ENCODE measurements at places on chromosomes 1 and 21.

GRCh38 chr1:67648582-67649326 is 36.2 kb upstream of the GADD45A start:
- no peak for DNase-seq

DNA sequence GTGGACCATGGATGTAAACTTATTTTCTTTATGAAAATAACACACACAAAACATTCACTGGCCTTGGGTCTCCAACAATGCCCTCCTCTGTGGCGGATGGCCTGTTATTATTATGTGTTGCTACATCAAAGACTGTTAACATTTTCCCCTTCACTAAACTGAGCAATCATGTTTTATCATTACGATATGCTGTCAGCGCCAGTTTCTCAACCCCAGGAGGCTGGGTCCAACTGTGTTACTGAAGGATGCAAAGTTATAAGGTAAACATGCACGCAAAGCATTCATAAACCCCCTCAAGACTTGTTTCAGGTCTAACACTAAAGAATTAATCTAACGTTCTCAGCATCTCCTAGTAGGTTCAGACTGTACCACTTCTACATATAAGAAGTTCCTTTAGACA is 6.0 kb upstream of the DUSP10 start:
- no peak for DNase-seq

- DNase-seq = no peak
Observed at GRCh38 chr1:53755874-53756273, 16.9 kb upstream of the GLIS1 start.

GRCh38 chr1:2194319-2194897 is at the start of gene FAAP20:
TSS of gene FAAP20 (minus strand) at chr1:2194772. CDS start at chr1:2194749, 23 bp downstream.
- DNase-seq = peak; percentile 85

DNA sequence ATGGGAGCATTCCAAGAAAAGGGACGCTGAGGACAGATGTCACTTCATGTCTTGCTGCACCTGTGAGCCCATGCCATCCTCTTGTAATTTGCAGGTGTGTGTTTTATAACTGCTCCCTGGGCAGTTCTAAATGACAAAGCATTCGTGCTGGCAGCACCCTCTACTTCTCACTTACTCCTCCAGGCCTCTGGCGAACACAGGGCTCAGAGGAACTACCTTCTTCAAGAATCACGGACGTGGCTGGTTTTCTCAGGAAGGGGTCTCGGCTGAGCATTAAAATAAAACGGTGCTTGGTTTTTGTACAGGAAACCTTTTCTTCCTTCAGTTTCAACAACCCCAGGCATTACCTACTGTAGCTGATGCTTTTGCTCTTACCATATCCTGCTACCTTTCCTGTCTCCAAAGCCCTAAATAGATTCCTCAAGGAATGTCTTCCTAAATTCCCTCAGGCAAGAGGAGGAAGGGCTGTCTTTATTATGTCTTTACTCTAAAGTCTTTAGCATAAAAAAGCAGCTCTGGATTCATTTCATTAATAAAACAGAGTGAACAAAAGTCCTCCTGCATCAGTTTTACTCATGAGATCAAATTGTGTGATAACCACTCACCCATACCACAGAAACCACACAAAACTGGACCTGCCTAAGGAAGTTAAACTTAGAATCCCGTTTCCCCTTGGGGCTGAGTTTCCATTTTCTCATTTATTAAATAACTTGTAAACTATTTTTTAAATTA is 79.0 kb upstream of the MAP10 start:
- DNase-seq = no peak

DNA sequence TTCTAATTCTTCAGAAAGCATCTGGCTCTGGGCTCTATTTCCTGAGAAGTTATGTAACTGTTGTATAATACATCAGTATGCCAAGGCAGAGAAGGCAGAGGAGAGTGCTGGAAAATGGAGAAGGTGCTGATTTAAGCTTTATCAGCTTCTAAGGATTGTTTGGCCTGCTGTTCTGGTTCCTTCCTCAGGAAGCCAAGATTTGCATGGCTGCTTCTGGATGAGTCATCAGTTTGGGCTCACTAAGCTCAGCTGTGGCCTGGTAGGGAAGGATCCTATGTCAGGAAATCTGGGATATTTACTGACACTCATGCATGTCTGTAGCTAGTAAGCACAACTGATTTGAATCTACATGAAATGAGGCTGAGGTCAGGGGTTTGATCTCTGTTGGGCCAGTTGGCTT is 73.2 kb upstream of the ADGRL4 start:
- no peak for DNase-seq

DNA sequence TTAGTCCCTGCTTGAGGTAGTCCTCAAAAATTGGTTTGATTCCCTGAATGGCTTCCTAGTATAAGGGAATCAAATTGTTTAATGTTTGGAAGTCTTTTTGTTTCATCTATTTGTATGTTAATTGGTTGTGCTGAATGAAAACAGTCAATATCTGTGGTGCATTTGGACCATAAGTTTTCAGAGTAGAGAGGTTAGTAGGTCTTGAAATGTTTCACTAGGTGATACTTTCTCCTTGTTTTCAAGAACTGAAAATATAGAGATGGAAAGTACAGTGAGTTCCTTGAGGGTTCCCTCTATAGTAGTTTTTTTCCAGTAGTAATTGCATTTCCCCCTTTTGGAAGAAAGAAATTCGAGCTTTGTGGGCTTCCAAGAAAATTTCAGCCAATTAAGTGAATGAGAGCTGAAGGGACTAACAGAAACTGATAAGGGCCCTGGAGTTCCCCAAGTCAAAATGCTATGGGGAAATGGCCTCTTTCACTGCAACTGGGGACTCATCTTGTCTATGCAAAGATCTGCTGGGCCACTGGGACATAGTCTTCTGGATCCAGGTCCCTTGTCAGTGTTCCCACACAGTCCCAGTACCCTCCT is 18.6 kb upstream of the CEP350 start:
- no peak for DNase-seq

DNA sequence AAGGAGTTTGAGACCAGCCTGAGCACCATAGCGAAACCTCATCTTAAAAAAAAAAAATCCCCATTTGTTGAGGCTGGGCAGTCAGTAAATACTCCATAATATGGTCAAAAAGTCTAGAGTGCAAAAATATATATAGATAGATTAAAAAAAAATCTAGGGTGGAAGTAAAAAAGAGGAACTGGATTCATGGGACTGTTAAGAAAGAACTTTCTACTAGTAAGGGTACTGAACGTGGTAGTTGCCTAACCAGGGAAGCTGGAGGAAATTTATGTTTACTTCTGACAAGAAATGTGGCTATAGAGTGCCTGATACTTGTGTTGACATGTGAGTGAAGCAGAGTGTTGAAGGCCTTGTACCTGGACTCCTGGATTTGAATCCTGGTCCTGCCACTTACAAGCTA is 265.9 kb upstream of the FAM78B start:
- no peak for DNase-seq

- no peak for DNase-seq
Observed at GRCh38 chr1:116064616-116065015, 46.6 kb upstream of the MAB21L3 start.

DNA sequence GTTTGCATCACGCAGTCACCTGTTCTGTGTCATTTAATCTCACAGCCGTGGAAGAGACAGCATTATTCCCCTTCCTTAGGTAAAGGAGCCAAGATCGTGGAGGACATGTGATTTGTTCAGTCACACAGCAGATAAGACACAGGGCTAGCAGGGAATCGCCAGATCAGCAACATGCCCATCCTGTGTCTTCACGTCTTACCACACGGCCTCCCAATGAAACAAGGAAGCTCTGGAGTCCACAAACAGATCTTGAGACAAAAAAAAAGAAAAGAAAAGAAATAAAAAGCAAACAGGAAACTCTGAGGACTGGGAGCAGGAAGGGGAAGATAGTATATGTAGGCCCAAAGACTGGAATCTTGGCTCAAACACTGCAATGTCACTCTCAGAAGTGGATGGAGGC is 155.3 kb downstream of the ADSS2 start:
- DNase-seq = no peak

- peak; percentile 24 for DNase-seq
Observed at GRCh38 chr21:38306433-38307141, 49.8 kb downstream of the KCNJ15 start.

DNA sequence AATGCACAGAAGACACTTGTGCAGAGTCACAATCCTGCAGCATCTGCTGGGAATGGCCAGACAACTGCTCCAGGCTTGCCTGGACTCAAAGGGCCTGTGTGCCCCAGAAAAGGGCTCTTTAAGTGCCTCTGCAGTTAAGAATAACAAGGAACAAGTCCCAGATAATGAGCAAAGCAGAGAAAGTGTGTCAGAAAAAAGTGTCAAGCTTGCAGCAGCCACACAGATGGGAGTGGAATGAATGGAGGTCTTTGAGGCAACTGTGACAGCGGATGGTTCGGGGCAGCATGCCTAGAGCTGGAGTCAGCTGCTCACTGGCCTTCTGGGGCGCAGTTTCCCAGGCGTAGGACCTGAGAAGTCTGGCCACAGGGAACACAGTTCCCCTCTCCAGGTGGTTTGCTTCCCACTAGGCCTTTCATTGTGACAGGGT is 5.1 kb downstream of the PARP1 start:
- no peak for DNase-seq

DNA sequence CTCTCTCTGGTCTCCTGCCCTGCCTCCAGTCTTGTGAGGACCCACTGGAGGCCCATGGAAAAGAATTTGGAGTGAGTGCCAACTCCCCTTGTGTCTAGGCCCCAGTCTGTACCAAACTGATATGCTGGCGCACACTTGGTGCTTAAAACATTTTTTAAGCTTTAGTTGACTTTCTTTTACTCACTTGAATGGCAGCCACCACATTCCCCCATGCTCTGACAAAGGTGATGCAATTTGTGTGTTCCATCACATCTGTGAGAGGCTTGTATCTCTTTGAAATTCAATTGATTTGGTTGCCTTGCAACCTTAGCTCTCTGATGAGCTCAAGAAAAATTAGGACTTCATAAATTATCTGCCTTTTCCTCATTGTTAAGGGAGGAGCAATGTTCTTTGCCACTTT is 30.5 kb upstream of the WDTC1 start:
- no peak for DNase-seq

DNA sequence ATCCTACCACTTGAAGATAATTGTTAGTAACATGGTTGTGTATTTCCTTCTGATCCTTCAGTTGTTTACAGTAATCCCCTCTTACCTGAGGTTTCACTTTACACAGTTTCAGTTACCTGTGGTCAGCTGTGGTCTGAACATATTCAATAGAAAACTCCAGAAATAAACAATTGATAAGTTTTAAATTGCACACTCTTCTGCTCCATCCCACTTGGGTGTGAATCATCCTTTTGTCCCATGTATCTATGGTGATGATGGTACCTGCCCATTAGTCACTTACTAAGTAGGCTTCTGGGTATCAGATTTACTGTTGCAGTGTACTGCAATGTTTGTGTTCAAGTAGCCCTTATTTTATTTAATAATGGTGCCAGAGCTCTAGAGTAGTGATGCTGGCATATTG is 62.5 kb downstream of the OSBPL9 start:
- DNase-seq = no peak

DNA sequence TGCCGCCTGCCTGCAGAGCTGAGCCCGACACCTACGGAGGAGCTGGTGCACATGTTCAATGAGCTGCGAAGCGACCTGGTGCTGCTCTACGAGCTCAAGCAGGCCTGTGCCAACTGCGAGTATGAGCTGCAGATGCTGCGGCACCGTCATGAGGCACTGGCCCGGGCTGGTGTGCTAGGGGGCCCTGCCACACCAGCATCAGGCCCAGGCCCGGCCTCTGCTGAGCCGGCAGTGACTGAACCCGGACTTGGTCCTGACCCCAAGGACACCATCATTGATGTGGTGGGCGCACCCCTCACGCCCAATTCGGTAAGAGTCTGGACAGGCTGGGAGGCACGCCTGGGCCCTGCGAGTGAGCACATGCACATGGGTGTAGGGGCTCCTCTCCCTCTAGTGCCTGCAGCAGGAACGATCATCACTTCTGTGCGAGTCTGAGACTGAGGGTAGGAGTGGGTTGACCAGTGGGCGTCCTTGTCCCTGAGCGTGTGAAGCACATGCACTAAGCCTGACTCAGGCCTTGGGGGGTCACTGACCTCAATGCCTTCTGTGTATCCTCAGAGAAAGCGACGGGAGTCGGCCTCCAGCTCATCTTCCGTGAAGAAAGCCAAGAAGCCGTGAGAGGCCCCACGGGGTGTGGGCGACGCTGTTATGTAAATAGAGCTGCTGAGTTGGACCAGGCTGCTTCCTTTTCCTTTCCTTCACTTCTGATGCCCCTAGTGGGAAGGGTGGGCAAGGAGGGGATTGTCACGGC is 6.9 kb downstream of the DMAP1 start:
- DNase-seq = no peak

- no peak for DNase-seq
Observed at GRCh38 chr1:222709700-222710153, 2.6 kb downstream of the AIDA start.

DNA sequence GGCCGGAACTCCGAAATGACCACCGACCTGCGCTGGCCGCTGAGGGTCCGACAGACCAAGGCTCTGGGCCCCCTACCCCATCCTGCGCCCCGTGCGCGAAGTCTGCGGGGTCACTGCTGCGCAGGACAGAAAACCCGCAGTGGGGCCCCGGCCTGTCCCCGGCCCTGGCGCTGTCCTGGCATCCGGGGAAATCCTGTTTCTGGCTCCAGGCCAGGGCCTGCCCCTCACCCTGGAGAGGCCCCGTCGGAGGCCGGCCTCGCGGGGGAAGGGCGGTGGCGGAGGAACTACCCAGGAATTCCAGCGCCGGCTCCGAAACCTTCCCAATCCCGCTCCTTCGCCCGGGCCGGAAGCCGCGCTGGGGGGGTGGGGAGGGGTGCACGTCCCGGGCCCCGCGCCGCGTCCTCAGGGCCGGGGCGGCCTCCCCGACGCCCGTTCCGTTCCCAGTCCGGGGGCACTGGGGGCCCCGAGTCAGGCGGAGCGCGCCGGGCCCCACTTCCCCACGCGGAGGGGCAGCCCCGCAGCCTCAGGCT is 77.0 kb downstream of the MORN1 start:
- no peak for DNase-seq

DNA sequence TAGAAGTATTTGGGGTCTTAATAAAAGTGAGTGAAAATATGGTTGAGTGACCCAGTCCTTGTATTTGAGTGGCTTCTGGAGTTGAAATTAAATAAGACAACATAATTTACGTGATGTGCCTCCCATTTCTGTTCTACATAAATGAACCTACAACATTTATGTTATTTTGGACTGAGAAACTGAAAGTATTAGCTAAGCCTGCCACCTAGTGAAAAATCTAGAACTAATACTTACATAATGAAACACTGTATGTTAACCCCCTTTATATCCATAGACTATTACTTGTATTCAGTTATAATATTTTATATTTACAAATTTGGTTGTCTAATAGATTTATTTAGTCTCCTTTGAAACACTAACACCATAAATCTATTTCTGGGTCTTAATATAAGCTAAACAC is 298.9 kb downstream of the KCNT2 start:
- DNase-seq = no peak

GRCh38 chr1:152013664-152014237 is 20.1 kb upstream of the S100A10 start:
- peak; percentile 57 for DNase-seq

DNA sequence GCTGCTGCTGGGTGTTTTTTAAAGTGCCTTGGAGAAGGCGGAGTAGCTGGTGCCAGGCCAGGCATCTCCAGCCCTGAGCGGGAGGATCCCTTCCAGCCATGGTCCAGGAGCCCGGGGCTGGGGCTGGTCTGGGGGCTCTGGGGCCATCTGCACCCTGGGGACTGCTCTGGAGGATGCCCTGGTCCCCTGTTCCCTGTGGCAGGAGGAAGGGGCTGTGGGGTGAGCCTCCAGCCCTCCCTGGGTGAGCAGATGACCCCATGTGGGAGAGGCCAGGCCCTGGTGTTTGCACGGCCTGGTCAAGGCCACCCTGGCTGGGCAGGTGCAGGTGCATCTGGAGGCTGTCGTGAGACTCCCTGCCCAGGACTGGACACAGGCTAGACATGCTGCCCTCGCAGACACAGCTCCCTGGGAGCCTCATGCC is 56.7 kb downstream of the SLX9 start:
- DNase-seq = no peak

Measured in CD4-positive, alpha-beta T cell treated with Interleukin-6 for 4 hours (primary cell).